ENCODE measurements at places on chromosomes 13 and 19.
A peak's percentile ranks its signal among the peaks of the same experiment; 100 is the strongest.

- no peak for DNase-seq
These were observed 370.7 kb downstream of the COG6 start for GRCh38 chr13:40026174-40026585.

- no peak for DNase-seq
These were observed 47.3 kb upstream of the GPR183 start for GRCh38 chr13:99354371-99354951.

DNA sequence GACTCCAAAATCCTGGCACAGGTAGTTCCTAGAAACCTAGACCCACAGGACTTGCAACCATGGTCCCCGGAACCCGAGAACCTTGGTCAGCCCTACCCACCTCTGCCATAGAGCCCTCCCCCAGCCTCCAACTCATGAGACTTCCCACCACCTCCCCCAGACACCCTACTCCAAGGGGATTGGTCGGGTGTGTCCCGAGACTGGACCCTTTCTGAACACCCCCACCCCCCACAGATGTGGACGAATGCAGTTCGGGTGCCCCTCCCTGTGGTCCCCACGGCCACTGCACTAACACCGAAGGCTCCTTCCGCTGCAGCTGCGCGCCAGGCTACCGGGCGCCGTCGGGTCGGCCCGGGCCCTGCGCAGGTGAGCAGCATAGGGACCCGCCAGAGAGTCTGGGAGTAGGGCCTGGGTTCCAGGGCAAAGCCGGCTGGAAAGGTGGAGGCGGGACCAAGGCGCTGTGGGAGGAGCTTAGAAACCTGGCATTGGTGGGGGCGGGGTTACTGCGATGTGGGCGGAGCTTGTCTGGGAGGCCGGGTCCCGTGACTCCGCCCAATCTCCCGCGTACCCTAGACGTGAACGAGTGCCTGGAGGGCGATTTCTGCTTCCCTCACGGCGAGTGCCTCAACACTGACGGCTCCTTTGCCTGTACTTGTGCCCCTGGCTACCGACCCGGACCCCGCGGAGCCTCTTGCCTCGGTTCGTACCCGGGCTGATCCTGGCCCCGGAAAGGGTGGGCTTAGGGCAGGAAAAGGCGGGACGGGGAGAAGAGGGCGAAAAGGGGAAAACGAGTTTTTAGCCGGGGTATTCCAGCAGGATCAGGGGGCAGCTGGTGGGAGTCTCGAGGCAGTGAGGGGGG, 11.9 kb downstream of the LTBP4 start:
- no peak for DNase-seq

DNA sequence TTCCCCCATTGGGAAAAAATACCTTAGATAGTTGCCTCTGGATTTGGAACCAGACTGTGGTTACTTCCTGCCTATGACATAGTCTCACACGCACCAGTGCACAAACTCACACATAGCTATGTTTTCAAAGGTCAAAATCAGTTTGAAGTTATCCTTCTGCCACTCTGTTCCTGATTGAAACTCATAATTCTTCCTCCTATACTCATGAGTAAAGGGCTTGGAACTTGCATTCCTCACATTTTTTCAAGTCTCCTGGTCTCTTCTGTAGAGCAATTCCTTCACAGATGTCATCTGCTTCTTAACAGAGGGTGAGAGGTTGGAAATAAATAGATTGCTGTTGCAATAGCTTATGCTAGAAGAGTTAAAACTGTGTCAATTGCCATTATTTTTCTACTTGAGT, 18.6 kb upstream of the POSTN start:
- DNase-seq: no peak

GRCh38 chr19:4914736-4915501, 5.6 kb downstream of the UHRF1 start:
- no peak for DNase-seq

DNA sequence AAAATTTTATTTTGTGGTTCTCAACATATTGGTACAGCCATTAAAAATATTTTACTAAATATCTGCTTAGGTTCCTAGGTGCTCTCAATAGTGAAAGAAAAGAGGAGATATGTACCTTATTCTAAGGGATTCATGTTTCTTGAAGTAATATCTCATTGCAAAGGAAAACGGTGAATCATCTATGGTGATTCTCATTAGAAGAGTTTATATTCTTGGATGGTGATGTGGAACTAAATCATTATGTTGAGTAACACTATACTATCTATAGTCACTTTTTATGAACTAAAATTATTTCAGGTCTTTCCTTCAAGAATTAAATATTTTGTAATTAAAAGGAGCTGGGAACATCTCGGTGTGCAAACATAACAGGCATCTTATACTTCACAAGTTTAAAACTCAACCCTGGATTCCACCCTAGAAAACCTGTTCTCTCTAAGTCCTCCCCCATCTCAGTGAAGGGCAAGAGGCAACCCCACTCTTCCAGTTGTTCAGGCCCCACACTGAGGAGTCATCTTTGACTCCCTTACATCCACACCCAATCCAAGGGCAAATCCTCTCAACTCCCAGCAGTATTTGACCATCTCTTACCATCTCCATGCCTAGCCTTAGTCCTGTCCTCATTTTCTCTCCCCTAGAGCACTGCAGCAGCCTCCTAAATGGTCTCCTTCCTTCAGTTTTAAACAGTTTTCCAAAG, 140.1 kb downstream of the RGCC start:
- no peak for DNase-seq

DNA sequence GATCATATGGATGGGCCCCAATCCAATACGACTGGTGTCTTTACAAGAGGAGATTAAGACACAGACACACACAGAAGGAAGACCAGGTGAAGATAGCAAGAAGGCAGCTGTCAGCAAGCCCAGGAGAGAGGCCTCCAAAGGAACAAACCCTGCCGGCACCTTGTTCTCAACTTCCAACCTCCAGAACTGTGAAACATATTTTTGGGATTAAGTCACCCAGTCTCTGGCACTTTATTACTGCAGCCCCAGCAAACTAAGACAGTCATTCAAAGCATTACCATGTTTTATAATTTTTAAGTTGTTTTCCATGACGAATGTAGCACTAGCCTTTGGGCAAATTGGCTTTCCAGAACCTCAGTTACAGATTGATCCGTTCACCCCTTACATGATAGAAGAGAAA, 11.3 kb downstream of the STARD13 start:
- DNase-seq: no peak

DNA sequence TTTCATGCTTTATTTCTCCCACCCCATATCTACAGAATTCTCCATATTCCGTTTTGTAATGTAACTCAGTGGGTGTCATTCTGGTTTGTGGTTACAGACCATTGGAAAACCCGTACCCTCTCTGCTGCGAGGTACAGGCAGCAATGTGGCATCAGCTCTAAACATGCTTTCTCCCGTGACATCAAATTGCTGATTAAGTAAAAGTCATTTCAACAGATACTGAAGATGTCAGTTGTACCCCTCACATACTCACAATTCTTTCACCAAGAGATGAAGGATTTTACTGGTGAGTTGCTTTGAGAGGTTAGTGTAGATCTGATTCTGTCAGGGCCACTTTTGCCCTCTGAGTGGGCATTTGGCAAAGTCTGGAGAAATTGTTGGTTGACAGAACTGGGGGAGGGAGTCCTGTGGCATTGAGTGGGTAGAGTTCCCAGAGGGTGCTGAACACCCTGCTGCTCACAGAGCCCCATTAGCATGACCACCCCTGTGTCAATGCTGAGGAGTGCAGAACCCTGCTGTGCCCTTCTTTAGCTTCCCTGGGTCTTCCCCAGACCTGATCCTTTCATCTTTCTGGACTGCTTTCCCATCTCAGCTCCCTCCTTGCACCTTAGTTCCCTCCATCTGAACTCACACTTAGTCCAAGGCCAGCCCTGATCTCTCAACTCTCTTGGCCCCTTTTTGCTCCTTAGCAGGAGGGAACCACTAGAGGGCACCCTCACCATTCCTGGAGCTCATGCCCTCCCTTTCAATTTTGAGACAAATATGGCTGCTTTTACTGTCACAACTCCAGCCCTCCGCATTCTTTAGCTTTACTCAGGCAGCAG, 39.9 kb upstream of the CEACAM8 start:
- no peak for DNase-seq

DNA sequence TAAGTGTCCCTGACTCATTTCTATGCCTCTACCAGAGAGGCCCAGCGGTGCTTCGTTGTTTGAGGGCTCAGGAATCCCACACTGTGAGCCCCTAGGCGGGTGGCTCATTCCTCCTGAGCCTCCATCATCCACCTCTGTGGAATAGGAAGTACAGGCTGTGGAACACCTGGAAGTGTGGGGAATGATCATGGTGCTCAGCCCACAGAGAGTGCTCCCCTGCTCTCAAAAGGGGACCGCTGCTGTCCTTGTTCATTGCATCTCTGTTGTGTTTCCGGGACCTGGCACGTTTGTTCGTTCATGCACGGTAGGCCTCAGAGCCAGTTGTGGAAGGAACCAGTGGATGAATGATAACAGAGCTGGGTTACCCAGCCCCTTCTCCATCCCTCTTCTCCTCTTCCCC, 1.2 kb downstream of the ACP7 start:
- DNase-seq: no peak

DNA sequence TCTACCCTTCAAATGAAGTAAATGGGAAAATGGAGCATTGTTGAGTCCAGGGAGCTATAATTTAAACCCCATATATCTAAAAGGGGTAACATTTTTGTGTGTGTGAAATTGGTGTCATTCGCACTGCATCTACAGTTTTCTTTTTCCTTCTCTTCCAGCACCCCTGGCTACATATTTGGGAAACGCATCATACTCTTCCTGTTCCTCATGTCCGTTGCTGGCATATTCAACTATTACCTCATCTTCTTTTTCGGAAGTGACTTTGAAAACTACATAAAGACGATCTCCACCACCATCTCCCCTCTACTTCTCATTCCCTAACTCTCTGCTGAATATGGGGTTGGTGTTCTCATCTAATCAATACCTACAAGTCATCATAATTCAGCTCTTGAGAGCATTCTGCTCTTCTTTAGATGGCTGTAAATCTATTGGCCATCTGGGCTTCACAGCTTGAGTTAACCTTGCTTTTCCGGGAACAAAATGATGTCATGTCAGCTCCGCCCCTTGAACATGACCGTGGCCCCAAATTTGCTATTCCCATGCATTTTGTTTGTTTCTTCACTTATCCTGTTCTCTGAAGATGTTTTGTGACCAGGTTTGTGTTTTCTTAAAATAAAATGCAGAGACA, 28.6 kb downstream of the ALOX5AP start:
- no peak for DNase-seq

- DNase-seq: no peak
These were observed 841 bp upstream of the ZNF223 start for GRCh38 chr19:44050740-44051649.

DNA sequence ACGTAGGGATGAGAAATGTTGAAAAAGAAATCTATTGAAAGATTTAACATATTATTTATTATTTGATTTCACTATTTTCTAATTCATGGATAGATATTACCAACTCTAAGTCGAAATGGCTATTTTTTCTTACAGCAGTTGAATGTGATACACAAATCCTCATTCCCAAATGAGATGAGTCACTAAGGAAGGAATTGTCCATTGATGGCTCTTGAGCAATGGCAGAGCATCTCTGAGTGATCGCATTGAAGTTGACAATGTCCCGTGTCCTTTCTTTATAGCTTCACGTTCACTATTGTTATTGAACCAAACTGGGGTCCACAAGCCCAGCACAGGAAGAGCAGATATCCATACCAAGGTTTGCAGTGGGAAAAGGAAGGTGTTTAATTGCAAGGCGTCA, 648.3 kb upstream of the SPRY2 start:
- no peak for DNase-seq

GRCh38 chr19:30004403-30004802, 62.4 kb downstream of the URI1 start:
- no peak for DNase-seq

DNA sequence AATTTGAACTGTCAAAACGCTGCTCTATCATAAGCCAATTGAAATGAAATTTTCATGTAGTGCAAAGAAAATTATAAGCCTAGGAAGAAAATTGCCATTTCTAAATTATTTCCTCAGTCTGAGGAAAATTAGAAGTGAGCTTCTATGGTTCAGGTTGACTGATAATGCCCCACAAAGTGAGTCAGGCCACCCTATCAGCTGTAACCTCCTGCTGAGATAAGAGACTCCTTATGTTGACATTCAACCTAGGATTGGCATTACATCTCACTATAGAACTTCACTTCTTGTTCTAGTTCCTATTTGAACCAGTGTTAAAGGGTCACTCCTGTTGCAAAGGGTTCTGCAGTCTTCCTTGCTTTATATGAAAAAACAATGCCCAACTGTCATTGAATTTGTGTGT, 32.6 kb upstream of the RFC3 start:
- DNase-seq: no peak

- no peak for DNase-seq
These were observed 1559.2 kb downstream of the SLITRK1 start for GRCh38 chr13:82323101-82323500.

DNA sequence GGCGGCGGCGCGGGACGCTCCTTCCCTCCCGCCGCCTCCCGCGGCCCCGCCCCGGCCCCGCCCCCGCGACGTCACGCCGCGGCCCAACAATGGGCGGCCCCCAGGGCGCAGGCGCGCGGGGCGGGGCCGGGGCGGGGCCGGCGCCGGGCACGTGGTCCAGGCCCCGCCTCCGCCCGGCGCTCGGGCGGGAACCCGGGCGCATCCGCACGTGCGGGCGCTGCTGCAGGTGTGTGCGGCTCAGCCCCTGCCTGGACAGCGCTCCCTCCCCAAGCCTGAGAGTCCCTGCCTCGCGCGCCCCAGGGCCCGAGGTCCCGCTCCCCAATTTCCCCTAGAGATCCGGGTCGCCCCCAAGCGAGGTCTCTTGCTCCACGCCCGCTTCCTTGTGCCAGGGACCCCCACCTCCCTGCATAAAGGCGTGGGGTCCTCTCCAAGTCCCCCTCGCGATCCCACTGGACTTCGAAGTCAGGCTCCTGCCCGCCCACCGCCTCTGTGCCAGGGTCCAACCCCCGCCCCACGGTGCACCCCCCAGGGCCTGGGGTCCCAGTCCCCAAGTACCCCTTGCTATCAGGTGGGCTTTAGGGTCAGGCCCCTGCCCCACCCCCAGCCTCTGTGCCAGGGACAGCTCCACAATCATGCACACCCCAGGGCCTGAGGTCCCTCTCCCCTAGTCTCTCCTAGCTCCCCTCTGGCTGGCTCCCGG, at the start of gene MEX3D:
Gene MEX3D, minus strand, starts transcription at position 6 of the 700 bp plus-strand sequence. CDS start 267 bp downstream, outside the sequence.
- DNase-seq: peak; percentile 79

DNA sequence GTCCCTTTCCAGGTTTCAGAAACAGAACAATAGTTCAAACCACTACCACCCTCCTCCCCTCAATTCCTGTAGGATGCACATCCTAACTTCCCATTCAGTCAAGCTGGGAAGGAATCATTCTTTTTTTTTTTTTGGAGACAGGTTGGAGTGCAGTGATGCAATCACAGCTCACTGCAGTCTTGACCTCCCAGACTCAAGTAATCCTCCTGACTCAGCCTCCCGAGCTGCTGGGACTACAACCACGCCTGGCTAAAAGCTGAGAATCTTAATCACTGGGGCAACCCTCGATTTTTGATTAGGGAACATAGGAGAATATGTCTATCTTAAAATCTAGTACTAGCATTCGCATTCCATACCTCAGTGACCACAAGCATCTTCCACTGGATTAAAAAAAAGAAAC, 146.2 kb downstream of the ABCC4 start:
- DNase-seq: no peak

Measured in H1 (cell line).